GM06990 (cell line): ENCODE measurements at places on chromosomes 5 and 9.

GRCh38 chr5:34854459-34855174 lies 15.7 kb downstream of the TTC23L start:
- DNase-seq, result peak; percentile 61

DNA sequence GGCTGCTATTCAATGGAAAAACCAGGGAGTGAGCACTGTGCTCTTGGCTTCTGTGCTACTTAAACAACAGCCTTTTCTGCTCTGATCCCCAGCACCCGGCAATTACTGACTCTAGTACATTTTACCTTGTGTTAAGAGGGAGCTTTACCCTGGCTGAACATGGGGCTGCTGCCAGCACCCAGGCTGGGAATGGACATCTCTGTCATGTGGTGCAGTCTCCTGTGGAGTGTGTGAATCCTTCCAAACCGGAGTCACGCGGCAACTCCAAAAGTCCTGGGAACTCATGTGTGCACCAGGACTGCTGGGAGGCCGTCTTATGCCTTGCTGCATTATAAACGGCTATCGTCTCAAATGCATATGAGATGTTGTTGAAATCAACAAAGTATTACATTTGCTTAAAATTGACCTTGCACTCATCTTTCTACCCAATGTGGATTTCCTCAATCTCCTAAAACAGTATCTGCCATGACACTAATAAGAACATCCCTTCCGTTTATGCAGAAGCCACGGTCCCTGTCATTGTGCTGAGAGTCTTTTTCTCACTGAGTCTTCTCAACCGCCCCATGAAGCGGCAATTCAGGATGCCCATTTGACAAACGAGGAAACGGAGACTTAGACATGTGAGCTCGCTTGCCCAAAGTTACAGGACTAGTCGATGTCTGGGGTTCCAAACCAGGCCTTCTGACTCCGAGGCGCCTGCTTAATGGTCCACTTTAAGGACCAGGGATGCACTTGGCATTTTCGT lies 884 bp upstream of the GSN start:
- DNase-seq, result no peak

- no peak for DNase-seq
These were observed 892 bp upstream of the TNC start for GRCh38 chr9:115118879-115119218.

DNA sequence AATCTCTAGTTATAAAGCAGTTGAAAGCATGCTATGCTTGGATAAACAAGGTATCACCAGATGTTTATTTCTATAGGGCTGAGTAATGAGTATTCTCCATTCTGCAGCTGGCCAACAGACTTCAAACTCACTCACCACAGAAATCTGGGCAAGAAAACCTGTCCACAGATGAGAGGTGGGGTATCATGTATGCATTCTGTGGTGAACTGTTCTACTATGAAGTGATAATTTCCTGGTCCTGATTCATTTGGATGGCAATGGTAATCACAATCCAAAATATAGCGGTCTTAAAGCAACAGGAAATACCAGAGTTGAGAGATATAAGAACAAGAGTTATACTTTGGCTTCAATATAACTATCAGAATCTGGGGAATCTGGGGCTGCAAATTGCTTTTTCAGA lies 65.9 kb upstream of the EFNA5 start:
- DNase-seq, result no peak

DNA sequence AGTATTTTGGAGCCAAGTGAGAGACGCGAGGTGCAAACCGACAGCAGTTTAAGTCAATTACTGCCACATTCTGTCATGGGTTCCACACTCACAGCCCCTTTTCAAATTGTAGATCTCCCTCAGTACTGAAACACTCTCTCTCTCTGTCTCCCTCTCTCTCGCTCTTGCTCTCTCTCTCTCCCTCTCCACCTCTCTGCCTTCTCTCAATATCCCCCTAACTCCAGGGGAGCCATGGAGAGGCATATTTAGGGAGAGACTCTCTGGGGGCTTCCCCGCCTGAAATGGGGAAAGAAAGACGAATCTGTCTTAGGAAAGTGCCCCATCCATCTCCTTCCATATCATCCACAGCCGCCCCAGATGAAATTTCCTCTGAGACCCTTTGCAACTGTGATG lies 1.6 kb downstream of the BRINP1 start:
- DNase-seq, result no peak
